ENCODE measurements at places on chromosomes 1 and 21.

- DNase-seq: no peak
Measured at GRCh38 chr1:151474745-151475144, 15.5 kb upstream of the POGZ start.

DNA sequence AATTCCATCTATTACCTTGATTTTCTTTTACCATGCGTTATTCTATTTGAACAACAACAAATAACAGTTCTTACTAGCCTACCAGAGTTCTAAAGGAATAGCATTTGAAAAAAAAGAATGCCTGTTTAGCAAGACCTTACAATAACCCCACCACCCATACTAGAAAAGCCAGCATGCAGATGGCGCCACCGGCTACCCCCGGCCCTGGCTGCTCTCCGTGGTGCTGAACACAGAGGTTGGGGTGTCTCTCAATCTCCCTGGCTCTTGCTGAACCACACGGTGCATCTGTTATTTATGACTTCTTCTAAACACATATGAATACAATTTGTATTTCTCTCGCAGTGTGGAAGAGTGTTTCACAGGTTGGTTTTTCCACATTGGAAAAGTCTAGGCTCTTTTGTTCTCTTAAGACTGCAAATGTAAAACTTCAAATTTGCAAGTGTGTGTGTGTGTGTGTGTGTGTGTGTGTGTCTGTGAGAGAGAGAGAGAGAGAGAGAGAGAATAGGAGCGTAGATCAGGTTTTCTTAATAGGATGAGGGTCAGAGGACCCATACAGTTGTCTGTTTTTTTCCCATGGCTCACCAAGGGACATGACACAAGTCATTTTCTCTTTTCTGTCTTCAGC lies 13.6 kb downstream of the GRIK3 start:
- DNase-seq: no peak

DNA sequence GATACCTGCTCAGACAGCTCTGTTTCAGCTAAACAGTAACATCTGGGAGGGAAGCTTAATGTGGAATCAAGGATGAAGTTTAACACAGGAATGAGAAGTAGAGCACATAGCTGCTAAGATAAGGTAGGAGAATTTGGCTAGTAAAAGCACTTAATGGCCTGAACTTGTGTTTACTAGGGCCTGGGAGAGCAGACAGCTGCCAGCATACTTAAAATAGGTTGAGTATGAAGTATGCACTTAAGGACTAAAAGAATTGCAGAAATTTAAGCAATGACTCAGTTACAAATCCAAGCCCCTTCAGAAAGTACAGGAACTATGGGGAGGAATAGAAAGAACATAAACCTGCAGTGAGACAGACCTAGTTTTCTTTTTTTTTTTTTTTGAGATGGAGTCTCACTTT lies 53.0 kb downstream of the BACH1 start:
- no peak for DNase-seq

DNA sequence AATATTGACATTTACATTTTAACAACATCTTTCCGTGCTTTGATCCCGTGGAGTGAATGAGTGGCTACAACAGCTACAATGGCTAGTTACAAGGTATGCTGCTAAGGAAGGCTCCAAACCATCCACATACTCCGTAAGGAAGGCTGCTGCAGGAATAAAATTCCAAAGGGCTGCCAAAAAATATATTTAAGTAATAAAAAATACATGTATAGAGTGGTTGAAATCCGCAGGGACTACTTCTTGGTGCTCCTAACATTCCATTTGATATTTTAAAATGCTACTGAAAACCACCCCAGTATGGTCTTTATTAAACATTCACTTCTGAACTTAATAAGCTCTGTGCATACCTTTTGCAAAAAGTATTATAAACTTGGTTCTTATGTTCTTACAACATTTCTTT lies 25.3 kb downstream of the TNFSF4 start:
- DNase-seq: no peak

GRCh38 chr1:116934586-116935207 lies 25.0 kb downstream of the PTGFRN start:
- DNase-seq: no peak

DNA sequence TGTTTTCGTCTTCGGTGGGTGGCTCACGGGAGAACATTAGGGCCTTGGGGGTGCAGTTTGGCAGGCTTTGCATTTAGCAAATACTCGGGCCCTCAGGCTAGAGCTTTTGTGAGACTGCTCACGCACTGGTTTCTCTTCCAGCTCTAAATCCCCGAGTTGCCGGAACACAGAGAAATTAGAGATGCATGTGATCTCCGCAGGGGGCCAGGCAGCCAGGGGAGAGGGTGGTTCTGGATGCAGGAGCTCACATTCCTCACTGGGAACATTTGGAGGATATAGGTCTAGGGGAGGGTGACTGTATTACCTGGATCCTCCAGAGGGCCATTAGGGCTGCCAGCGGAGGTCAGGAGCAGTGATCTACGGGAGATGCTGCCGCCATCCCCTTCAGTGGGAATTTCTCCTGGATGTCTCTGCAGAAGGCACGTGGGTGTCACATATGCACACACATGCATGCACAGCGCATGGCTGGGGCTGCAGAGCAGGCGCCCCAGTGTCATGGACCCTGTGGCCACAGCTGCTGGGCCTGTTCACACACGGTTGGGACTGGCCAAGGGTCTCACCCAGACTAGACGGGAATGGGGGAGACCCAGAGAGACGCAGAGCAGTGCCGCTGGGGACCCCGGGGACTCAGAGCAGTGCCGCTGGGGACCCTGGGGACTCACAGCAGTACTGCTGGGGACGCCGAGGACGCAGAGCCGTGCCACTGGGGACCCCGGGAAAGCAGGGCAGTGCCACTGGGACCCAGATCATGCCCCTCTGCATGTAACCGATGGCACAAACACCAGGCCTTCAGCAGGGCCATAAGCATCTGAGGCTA lies 258.7 kb downstream of the CAMTA1 start:
- no peak for DNase-seq

GRCh38 chr1:19157653-19158052 lies 52.4 kb downstream of the UBR4 start:
- no peak for DNase-seq

DNA sequence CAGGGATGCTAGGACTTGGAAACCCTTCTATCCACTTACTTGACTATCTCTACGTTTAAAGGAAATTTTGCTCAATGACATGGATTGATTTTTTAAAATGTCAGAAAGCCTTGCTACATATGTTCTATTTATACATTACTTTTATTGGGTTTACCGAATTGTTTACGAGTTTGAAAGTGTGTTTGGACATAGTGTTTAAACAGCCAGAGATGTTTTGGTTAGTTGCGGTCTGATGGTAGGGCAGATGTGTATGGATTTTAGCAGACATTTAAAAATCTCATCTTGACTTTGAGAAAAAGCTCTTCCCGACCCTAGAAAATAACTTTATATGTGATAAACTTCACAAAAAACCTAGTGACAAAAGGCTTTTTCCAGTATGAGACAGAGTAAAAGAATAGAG lies 513.7 kb downstream of the PLA2G4A start:
- DNase-seq: no peak

DNA sequence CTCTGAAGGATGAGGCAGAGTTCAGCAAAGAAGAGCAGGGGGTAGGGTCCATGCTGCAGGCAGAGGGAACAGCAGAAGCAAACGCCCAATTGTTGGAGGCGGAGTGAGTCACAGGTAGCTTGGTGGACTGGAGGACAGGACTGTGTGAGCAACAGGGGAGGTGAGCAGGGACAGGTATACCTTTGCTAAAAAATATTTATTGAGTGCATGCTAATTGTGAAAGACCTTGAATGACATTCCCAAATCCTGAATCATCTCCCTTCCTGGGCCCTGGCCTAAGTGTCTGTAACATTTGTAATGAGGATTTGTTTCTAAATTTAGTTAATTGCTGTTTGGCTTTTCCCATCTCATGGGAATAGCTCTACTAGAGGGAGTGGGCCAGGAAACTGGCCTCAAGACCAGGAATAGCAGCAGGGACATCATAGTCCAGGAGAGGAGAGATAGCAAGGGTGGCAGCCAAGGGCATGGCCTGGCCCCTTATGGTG lies 123.7 kb downstream of the FOXD2 start:
- DNase-seq: no peak

DNA sequence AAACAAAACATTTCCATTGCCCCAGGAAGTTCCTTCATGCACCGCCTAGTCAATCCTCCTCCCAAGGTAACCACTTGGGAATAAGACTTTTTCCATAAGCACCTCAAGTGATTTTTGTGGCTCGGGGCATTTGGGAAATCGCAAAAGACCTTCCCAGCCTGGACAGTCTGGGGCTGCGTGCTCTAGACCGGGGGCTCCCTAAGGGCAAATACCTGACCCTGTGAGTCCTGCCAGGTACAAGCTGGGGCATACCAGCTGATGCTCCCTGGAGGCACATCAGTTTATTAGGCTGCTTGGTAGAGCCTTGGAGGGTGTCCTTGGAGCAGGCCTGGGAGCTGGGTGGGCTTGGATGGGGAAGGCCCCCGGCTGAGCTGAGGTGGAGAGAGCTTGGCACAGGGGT lies 34.4 kb downstream of the ALPL start:
- no peak for DNase-seq

DNA sequence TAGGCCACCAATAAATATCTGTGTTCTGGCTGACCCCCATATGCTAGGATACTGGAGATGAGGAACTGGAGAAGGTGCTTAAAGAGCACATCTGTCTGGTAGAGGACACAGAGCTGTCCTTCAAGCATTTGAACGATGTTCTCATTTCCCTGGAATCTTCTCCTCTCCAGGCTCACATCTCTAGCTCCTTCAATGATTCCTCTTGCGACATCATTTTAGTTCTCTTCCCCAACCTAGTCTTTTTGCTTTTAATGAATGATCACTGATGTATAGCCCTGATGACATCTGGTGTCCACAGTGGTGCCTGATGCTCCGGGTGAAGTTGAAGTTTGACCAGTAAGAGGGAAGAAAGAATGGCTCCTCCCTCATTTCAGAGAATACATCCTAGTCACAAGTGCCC lies 80.8 kb upstream of the UBE2U start:
- no peak for DNase-seq

DNA sequence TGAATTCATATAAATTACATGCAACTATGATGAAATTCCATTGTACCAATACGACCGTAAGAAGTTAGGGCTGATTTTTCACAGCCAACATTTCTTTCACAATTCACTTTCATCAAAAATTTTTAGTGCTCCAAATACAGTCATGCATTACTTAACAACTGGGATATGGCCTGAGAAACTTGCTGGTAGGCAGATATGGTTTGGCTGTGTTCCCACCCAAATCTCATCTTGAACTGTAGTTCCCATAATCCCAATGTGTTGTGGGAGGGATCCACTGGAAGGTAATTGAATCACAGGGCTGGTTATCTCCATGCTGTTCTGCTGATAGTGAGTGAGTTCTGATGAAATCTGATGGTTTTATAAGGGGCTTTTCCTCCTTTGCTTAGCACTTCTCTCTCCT lies 244.4 kb downstream of the AKT3 start:
- DNase-seq: no peak

GRCh38 chr1:2377751-2378440 lies 13.5 kb downstream of the MORN1 start:
- DNase-seq: no peak

DNA sequence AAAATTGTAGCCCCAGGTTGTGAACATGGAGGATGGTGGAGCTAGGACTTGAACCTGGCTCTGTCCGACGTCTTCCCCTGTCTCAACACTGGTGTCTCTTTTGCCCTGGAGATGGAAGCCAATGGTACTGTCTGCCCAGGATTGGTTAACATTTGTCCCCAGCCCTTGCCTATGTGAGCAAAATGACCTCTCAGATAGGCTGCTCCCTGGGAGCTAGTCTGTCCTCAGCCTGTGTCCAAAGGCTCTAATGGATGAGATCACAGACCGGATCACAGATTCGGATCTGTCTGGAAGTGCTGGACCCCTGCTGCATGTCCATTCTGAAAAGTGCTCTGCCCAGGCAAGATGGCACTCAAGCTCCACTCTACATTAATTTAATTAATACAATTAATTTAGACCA lies 394.4 kb upstream of the VAMP3 start:
- DNase-seq: no peak

- no peak for DNase-seq
Measured at GRCh38 chr1:174165471-174166137, 6.3 kb downstream of the RABGAP1L start.

GRCh38 chr21:26136671-26137070 lies 33.9 kb downstream of the APP start:
- DNase-seq: no peak

- no peak for DNase-seq
Measured at GRCh38 chr1:10788592-10789006, 7.8 kb downstream of the CASZ1 start.

DNA sequence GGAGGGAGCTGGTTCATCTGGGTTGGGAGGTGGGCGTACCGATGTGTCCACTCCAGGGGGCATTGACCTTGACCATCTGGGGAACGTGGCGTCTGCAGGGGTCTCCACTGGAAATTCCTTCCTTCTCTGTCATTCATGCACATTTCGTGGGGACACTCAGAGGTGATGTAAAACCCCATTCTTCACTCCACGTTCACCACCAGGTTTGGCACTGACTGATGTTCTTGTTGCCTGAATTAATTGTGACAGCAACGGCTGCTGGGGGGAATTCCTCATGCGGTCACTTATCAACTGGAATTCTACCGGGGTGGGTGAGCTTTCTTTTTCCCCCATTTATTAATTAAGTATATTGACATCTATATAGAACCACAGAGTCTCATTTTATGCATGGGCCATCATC lies 18.1 kb upstream of the POFUT2 start:
- DNase-seq: no peak
